ENCODE measurements at places on chromosomes 11 and 22.
A peak's percentile ranks its signal among the peaks of the same experiment; 100 is the strongest.

DNA sequence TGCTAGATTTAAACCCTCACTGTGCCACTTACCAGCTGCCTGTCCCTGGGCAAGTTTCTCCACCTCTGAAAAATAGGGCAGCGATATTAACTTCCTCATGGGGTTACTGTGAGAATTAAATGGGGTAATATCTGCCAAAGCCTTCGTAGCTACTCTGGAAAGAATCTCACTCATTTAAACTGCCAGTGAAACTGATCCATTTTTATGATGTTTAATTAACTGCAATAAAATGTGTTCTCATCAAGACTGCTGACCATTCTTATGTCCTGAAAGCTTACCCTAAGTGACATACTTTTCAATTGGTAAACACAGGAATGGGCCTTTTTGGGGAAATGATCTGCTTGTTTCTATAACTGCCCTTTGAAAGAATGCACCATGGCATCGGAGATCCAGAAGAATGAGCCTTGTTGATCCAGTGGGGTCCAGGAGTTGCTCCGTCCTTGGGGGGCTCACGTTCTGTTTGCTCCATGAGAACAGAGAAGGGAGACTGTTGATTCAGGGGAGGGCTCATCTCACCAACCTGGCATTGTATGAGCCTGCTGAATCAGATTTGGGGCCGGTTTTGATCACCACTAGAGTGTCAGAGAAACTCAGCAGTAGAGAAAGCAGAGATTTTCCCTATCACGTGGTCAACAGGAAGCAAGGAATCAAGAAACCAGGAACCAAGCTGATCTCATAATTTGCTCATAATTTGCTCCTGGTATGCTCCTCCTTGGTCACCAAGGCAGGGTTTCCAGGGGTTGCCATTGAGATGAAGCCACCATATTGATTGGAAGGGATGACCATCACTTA, 7.0 kb upstream of the CCDC86 start:
- DNase-seq, result no peak

DNA sequence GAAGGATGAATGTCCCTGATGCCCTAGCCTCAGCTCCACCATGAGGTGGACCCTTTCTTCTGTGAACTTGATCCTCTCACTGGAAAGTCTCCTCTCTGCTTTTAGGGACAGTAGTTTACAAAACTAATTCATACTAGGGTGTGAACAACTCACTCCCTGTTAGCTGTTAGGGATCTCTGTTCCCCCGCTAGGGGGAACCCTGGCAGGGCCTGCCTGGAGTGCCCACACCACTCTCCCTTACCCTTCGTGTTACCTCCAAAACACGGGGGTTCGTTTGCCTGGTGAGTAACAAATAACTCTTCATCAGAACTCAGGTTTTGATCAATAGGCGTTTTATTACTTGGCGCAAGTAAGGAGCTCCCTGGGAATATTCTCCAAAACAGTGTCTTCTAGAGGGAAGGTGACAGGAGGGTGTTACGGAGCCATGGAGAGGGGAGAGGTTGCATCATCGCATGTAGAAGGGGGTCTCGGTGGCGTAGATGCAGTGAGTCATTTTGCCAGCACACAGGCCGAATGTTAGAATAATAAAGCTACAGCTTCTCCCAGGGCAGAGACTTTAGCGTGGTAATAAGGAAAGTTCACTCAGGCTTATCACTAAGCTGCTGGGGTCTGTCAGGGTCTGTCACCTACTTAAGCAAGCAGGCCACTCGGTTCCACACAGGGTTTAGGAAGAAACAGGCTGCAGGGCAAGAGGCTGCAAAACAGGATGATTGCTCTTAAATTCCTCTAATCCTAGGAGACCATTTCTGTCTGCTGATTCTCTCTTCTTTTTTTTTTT, 45.8 kb downstream of the C11orf96 start:
- DNase-seq, result no peak

- DNase-seq, result no peak
Measured at GRCh38 chr11:9150926-9151325, 59.5 kb upstream of the SCUBE2 start.

GRCh38 chr11:42524534-42525227, 787.1 kb upstream of the API5 start:
- peak; percentile 37 for DNase-seq

GRCh38 chr11:95767498-95767897, 22.1 kb downstream of the FAM76B start:
- no peak for DNase-seq

DNA sequence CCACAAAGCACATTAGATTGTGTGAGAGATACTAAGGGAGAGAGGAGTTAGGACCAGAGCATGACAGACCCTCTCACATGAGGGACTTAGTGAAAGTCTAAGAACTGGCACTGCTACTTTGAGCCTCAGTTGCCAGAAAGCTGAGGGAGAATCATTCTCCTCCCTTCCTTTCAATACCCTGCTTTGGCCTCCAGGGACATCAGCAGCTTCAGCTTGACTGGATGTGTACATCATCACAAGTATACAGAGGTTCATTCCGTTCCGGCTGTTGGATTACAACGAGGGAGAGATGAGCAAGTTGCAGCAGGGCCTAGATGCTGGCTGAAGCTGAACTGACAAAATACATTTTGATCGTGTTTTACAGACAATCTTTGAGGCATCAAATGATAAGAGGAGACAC, 15.7 kb upstream of the ANO5 start:
- no peak for DNase-seq

- DNase-seq, result peak; percentile 31
Measured at GRCh38 chr11:30387891-30388861, 65.3 kb downstream of the ARL14EP start.

DNA sequence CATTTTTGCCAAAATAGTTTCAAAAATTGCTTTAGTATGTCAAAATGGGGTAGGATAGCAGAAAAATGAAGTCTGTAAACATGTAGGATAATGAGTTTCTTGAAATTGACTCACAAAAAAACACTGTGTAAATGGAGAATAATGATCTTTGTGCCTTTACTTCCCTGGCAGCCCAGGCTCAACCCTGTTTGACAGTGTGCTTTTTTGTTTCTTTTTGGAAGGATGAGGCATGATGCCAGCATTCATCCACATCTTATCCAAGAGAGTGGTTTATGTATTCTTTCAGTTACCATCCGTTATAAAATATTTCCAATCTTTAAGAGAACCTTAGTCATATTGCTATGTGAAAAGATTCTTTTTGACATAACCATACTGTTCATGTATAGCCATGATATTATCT, 70.6 kb downstream of the ARHGAP42 start:
- DNase-seq, result no peak

DNA sequence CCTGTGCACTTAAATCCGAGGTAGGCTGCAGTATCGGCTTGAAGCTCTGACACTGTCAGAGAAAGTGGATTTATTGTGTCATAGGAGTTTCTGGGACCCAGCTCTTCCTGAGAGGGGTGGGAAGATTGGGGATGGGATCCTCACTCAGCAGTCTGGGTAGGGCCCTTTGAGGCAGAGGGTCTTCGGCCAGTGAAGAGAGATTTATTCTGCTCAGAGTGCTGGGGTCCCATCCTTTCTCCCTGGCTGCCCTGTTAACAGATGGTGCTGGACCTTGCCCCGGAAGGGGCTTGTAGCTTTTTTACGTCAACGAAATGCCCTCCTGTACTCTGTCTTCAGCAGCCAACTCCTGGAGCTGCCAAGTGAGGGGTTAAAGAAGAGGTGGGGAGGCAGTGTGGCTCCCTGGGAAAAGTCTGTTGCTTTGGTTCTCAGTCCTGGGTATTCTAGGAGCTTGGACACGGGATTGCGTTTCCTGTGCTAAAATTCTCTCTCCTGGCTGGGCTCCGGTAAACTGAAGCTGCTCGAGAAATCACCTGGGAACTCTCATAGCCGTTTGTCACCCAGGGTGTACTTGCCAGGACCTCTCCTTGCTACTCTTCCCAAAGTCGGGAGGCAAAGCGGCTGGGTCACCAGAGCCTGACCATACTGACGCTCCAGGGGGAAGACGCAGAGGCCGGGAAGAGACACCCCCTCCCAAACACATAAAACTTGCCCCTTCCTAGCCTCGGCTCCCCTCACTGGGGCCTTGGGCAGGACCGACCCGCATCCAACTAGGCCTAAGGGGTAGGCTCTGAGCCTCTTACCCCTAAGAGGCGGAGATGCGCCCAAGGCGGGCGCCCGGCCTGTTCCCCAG, 806 bp upstream of the SMDT1 start:
- no peak for DNase-seq

GRCh38 chr11:95325777-95326258, 94.8 kb upstream of the SESN3 start:
- no peak for DNase-seq

DNA sequence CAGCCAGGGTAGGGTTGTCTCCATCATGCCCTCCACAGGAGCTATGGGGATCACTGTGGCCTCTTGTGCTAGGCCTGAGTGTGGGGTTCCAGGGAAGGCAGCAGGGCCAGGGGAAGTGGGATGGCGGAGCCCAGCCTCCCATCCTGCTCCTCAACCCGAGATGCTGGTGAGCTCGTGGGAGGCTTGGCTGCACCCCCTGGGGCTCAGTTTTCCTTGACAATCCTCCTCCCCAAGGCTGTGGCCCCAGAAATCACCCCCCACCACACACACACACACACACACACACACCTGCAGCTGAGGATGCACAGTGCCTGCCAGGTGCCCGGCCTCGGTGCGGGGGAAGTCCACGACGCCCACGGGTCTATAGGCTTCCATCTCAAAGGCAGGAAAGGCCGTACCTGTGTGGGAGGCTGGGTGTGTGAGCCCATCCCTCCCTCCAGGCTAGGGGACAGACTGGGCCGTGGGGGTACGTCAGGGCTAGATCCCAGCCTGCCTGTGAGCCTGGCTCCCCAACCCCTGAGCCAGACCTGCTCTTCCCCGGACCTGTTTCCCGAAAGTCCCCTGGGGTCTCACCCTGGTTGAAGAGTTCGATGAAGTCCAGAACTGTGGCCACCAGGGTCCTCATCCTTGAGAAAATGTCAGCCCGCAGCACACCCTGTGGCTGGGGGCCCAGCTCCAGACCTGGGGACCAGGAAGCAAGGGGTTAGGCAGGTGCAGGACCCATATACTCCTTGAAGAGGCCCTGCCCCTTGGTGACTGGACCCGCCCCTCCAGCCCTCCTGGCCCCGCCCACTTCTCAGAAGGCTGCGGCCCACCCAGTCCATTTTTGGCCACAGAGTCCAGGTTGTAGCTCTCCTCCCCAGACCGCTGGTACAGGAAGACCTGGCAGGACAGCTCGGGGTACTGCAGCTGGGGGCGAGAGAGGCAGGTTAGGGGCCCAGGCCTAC, 5.2 kb upstream of the TBX10 start:
- DNase-seq, result peak; percentile 84

DNA sequence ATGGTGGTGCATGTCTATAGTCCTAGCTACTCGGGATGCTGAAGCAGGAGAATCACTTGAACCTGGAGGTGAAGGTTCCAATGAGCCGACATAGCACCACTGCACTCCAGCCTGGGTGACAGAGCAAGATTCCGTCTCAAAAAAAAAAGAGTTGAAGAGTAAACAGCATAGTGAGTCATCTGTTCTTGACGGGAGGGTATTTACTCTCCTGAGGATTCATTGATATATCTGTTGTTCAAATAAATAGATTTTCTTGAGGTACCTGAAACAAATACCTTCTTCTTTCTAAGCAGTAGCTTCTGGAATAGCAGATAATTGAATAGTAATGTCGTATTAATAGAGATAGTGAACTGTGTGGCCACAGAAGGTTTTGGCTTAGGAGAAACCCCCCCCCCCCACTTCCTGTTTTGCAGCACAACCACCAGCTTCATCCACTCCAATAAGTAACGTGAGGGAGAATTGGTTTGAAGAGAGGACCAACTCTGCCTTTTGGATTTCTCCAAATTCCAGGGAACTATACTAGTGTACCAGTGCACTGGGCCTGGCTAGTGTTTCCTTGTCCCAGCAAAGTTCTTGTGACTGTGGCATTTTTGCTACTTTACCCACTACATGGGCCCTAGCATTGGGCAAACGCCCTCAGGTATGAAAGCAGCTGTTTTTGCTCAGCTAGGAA, 90.0 kb downstream of the PRMT3 start:
- no peak for DNase-seq

- no peak for DNase-seq
Measured at GRCh38 chr11:12359761-12360160, 17.6 kb upstream of the PARVA start.

DNA sequence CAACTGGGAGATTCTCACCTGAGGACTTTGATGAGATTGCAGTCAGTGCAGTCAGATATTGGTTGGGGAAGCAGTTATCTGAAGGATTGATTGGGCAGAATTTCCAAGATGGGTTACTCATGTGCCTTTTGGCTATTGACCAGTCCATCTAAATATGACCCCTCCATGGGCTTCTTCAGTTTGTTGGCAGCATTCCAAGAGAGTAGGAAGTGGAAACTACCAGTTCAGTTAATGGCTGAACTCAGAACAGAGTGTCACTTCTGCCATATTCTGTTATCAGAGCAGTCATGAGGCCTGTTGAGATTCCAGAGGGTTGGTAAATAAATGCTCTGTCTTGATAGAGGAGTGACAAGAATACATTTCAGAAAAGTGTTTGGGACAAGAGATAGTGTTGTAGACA, 71.0 kb downstream of the CYP2R1 start:
- no peak for DNase-seq

DNA sequence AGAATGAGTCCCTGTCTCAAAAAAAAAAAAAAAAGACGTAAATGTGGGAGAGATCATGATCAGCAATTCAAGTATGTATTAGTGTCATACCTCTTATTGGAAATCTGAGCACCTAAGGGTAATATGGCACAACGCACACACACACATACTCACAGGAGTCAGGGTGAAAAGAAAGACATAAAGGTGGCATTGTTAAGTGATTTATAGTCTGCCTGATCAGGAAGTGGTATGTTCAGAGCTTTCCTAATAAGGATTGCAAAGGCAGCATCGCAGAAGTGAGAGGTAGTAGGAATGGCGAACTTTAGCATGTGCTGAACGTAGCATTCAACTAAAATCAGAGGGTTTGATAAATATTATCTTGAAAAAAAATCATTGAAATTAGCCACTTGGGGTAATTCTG, 854.3 kb downstream of the METTL15 start:
- no peak for DNase-seq

DNA sequence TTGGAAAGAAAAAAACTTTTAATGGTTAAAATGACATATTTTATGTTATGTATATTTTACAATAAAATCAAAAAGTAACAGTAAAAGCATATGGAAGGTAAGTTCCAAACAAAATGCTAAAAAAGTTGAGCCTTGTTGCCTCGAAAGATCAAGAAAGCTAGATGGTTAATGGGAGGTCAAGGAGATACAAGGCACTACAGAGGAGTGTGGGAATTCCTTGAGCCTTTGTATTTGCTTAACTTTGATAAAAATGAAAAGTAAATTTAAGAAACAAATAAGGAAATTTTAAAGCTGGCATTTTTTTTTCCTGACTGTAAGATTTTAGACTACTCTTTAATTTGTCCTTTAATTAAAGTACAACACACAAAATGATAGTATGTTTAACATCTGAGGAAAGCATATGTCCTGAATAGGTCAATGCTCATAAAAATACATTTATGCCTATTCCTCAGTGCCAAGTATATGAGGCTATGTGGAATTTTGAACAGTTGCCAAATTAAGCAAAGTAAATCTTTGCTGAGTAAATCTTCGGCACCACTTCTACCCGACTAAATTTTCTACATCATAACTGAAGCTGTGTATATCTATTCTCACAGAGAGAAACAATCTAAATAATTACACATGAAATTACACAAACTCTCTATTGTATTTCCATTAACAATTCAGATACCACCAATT, 108.8 kb downstream of the TTC28 start:
- no peak for DNase-seq

- no peak for DNase-seq
Measured at GRCh38 chr11:127864861-127865260, 722.5 kb downstream of the ETS1 start.
